ENCODE measurements at places on chromosomes 2 and 18. TPM values are rescaled to one million over a fixed set of nuclear protein-coding genes. Genes with fewer than 3 reads are reported as not detected.

Gene BCL11A
- total RNA-seq: 3.3 TPM

Gene SMYD1
- total RNA-seq: not detected

Gene RALB
- 3.6 TPM for total RNA-seq

DNA sequence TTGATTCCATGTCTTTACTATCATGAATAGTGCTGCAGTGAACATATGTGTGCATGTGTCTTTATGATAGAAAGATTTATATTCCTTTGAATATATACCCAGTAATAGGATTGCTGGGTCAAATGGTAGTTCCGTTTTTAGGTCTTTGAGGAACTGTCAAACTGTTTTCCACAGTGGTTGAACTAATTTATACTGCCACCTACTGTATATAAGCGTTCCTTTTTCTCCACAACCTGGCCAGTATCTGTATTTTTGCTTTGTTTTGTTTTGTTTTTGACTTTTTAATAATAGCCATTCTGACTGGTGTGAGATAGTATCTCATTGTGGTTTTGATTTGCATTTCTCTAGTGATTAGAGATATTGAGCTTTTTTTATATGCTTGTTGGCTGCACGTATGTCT, 641.6 kb downstream of the SUCLG1 start:
- no peak for DNase-seq

DNA sequence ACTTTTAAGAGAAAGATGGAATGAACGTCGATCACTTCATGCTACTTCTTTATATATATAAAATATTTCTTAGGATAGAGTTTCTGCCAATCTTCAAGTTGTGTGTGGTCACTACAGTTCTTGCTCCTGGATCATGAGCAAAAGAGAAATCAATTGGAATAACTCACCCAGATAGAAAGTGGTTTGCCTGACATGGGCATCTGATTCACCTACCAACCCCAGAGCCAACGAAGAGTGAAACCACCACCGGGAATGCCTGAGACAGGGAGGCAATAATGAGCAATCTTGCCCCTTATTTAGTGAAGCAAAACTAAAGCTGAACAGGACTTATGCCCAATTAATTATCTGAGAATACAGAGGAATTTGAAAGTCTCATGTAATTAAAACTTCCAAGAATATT, 250.2 kb upstream of the REG3G start:
- DNase-seq: no peak

- peak; percentile 13 for DNase-seq
Measured at GRCh38 chr2:44362207-44363015, 664 bp downstream of the CAMKMT start.

DNA sequence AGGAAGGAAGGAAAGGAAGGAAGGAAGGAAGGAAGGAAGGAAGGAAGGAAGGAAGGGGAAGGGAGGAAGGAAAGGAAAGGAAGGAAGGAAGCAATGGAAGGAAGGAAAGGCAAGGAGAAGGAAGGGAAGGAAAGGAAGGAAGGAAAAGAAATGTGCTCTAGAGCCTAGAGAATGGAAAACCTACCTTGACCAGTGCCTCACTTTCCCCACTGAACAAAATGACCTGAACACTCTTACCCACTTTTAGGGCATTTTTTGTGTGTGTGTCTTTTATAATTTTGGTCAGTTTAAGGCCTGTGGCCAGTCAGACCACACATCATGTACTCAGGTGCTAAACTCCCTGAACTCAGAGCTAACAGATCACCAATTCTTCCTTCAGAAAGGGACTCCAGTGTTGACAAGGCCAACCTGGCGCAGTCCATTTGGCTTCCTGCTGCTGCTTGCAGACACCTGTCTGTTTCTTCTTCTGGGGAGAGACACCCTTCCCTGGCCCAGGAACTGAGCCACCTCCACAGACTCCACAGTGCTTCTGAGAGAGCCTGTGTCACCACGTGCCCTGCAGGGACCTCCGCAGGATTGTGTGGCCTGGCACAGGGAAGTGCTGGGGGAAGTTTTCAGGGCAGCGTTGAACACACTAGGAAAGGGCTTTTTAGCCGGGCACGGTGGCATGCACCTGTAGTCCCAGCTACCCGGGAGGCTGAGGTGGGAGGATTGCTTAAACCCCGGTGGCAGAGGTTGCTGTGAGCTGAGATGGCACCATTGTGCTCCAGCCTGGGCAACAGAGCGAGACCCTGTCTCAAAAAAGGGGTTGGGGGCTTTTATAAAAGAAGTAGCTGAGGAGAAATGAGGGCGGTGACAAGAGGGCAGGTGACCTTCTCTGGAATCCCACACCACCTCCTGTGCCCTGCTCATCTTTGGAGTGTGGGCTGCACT, 57.2 kb downstream of the DDX1 start:
- DNase-seq: no peak

Gene GPD2
- 6.2 TPM for total RNA-seq

DNA sequence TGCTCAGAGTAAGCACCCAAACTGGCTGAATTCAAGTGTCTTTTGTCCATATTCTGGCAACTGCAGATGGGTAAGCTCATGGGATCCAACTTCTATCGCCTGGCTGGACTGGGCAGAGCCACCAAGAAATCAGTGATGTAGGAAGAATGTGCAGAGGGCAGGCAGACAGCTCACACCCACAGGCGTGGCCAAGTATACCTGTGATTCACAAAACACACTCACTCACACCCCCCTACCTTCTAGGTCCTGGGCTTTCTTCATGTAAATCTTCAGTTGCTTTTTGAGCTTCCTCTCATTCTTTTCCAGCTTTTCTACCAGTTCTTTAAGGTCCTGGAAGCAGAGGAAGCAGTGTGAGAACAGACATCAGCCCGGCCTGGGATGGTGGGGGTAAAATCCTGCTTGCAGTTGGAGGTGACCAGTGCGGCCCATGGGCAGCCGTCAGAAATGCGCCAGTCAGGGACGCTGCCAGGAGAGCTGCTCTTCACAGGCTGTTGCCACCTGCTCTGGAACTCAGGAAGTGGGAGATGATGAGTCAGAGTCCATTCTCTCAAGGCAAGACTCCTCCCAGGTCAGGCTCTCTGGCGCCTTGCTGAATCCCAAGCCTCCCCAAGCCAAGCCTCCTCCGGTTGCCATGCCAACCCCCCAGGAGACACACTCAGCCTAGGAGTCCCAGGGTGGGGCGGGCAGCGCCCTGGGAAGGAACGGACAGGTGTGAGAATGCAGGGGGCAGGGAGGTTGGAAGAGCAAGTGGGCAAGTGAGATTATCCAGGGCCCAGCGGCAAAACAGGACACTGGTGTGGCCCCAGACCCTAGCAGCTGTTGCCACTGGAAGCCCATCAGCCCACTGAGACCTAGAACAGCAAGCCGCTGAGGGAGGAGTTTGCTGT, 36.2 kb upstream of the ACAA2 start:
- DNase-seq: no peak

GRCh38 chr2:195162194-195162593, 494.8 kb upstream of the SLC39A10 start:
- DNase-seq: no peak
